Breast epithelium (tissue), 4 donors: ENCODE measurements at places on chromosomes 2 and 18.

DNA sequence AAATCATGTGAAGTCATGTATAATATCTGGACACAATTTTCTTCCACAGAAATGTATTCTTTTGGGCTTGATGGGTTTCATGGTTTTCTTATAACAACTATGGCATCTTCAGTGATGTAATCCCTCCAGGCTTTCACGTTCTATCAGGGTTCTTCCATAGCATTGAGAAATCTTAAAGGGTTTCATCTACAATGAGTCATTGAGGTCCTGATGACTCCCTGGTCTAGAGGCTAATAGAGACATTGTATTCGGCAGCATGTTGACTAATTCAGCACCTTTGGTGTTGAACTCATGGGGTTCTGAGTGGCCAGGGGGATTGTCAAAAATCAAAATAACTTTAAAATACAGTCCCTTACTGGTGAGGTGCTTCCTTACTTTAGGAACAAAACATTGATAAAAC lies 614.0 kb upstream of the CRIM1 start:
- DNase-seq, result no peak

DNA sequence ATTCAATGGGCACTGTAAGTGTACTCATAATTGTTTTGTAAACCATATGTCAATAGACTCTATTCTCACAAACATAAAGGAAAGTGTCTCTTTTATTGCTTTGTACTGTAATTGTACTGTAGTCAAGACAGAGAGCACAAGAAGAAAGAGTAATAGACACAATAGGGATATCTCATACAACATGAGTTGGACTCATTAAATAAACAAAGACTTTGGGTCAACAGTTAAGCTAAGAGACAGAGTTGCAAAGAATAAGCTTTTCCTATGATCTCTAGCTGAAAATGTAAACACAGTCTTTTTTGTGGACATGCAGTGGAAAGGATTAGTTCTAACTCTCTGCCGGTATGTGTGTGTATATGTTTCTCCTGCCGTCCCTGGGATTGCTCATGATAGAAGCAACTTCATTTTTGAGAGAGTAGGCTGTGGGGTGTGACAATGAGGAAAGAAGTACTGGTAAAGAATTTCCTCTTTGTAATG lies 13.9 kb upstream of the KYNU start:
- no peak for DNase-seq

DNA sequence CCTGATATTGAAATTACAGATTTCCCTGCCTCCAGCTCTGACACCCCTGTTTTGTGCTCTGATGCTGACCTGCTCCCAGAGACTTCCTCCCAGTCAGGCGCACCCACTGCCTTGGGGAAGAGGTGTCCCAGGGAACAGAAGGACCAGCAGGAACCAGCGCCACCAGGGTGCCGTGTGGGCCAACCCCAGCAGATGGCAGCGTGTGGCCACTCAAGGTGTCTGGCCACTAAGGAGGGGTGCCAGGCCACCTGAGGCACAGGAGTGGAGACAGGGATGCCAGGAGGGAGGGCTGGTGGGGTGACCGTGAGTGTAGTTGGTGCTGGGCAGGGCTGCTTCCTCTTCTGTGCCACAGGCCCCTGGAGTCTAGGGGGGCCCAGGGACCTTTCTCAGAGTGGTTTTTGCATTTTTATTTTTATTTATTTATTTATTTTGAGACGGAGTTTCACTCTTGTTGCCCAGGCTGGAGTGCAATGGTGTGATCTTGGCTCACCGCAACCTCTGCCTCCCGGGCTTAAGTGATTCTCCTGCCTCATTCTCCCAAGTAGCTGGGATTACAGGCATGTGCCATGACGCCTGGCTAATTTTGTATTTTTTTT lies 56.0 kb downstream of the TEX44 start:
- DNase-seq, result peak; percentile 92

GRCh38 chr18:4748975-4749374 lies 293.9 kb upstream of the DLGAP1 start:
- no peak for DNase-seq

GRCh38 chr2:148875387-148876051 lies 492 bp downstream of the KIF5C start:
- no peak for DNase-seq

DNA sequence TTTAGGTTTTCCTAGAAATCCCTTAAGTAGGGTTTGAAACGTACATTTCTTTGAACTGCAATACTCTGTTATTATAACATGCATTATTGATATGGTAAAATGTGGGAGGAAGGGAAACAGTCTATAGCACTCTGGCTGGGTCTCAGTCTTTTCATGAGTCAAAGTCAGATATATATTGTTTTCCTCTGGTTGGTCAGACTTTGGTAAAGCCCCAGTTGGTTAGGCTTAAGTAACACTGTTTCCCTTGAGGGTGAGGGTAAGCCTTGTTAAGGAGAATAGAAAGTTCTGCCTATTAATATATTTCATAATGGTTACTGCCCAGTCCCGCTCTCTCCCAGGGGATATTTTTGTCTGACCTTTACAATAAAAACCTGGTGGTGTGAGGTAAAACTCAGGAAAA lies 44.7 kb upstream of the TNP1 start:
- DNase-seq, result no peak

DNA sequence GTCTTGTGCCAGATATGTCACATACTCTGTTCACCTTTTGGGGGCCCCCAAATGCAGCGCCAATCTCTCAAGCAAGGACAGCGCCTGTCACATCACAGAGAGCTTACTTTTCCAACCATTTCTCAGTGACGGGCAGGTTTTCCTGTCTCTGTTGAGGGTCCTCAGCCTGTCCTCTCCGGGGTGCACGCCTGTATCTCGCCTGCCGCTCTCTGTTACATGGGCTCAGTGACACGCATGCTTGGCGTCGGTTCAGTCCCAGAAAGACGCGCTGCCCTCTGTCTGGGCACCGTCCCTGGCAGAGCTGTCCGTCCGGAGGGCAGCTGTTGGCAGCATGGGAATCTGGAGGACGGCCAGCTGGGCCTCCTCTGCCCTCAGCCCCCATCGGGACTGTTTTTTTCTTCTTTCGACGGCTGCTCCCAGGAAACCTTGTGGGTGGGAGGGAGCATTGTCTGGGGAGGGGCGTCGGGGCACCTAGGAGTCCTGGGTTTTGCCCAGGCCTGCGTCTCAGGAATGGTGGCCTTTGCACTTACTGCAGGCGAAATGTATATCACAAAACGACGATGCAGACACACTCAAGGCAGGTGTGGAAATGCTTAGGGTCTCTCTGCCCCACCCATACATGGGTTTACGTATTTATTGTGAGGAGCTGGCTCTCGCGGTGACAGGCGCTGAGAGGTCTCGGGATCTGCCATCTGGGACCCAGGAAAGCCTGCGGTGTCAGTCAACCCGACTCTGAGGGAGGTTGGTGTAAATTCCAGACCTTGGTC lies 30.9 kb downstream of the RTP5 start:
- peak; percentile 48 for DNase-seq

DNA sequence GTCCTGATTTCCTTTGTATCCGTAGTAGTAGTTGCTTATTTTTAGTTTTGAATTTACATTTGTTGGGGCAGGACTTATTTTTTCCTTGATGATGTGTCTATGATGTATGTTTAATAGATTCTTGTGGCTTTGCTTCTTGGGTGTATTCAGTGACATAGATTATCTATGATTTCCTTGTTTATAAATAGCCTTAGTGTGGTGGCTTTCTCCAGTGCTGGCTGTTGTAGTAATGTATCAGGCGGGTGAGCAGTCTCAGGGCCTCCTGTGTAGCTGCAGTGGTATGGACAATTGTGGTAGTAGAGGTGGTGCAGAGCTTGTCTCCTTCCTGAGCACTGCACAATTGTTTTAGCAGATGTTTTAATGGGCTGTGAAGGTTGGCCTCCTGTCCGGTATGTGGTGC lies 60.5 kb downstream of the SMCHD1 start:
- no peak for DNase-seq

GRCh38 chr18:13530879-13531387 lies 195.4 kb downstream of the FAM210A start:
- no peak for DNase-seq

- DNase-seq, result no peak
Measured at GRCh38 chr2:141557329-141558095, 573.3 kb downstream of the LRP1B start.

DNA sequence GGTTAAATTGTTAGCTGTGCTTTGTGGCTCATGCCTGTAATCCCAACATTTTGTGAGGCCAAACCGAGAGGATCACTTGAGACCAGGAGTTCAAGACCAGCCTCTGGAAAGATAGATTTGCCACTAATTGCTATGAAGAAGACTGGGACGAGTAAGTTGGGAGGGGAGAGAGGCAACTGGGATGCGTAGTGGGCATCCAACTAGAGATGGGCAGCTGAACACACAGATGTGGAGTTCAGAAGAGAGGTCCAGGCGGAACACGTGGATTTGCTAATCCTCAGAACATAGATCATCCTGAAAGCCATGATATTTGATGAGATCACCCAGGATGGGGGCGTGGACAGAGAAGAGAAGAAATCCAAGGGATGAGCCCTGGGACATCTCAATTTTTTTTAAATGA lies 48.7 kb downstream of the CYP26B1 start:
- no peak for DNase-seq

DNA sequence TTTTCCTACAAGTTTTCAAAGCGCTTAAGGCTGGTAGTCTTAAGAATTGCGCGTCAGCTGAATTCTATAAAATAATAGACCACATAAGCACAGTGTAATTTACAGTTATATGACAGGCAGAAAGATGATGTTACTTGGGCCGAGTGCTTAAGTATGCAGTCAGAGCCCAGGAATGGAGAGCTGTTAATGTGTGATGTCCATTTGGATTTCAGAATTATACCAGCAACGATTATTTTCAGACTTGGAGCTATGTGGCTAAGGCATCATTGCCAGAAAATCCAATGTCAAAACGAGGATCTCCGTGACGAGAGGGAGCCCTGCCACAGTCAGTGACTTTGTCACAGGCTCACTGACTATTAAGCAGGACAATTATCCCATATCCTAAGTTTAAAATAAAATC lies 3.4 kb downstream of the KLF7 start:
- no peak for DNase-seq

DNA sequence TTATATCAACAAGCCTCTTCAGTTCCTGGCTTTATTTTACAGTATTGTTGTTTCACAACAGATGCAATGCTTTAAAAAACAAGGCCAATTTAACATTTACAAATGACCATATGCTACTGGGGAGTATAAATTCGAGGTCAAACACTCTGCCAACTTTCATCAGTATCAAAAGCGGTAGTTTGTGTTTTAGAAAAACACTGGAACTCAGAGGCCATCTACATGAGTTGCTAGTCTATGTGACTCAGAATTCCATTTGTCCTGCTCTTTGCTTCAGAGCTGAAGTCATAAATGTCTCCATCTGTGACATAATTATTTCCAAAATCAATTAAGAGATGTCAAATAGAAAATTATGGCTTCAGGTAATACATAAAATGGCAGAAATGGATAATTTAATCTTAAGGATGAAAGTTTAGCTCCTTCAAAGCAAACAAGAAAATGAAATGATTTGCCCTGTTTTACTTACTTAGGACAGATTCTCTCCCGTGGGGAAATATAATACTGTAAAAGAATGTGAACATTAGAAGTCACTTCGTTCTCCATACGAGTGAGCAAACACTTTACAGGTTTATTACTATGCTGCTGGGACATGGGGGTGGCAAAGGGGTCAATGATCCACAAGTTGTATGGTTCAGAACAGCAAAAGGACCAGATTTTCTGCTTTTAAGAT lies 3.7 kb downstream of the MEX3C start:
- no peak for DNase-seq

GRCh38 chr2:100756704-100757103 lies 63.2 kb upstream of the NPAS2 start:
- no peak for DNase-seq

- DNase-seq, result no peak
Measured at GRCh38 chr18:72652990-72653593, 109.0 kb upstream of the CBLN2 start.

DNA sequence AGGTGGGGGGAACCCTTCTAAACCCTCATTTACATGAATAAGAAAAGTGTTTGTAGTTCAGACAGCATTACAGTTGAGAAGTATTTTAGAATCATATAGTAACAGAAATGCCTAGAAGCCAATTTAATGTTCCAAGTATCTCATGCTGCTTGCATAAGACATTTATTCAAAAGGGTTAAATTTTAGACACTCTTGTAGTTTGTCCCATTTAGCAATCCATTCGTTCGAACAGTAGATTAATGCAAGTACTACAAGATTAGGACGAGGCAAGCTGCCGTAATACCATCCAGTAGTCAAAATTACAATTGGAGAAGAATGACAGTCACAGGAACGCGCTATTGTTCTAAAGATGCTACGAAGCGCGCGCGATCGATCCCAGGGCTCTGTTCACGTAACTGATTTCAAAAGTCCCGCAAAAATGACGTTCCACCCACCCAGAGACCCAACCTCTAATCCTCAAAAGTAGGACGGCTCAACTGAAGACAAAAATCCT lies 1.2 kb downstream of the TMEM237 start:
- DNase-seq, result no peak

DNA sequence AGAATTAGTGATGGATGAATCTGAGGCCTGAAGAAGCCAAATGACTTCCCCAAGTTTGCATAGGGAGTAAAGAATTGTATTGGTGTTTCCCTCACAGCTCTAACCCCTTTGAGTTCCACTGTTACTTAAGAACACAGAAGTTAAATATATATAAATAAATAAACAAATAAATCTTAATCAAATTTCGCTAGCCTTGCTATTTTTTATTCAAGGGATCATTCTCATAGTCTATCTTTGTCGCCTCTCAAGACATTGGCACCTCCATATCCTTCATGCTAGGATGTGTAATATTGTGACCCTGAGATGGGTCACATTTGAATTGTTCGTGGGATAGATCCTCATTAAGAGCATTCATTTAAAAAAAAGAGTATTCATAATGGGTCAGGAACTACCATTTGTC lies 121.3 kb upstream of the HNMT start:
- no peak for DNase-seq

DNA sequence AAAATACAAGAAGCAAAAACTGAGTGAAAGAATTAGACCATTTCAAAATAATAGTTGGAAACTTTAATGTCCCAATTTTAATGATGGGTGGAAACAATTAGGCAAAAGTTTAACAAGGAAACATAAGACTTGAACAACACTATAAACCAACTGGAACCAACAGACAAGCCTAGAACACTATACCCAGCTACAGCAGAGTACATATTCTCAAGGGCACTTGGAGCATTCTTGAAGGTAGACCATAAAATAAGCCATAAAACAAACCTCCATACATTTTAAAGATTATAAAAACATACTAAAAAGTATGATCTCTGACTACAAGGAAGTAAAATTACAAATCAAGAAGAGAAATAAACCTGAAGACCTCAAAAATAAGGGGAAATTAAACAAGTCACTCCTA lies 616.7 kb downstream of the SUCLG1 start:
- no peak for DNase-seq

- DNase-seq, result no peak
Measured at GRCh38 chr18:74284191-74284979, 7.4 kb downstream of the CYB5A start.

- no peak for DNase-seq
Measured at GRCh38 chr2:235054475-235054874, 102.7 kb downstream of the SH3BP4 start.

- DNase-seq, result no peak
Measured at GRCh38 chr2:62465741-62466502, 40.1 kb downstream of the TMEM17 start.

GRCh38 chr18:48777026-48777743 lies 173.6 kb downstream of the SMAD7 start:
- DNase-seq, result no peak
